ENCODE measurements at places on chromosomes 6 and 20. TPM values are rescaled to one million over a fixed set of nuclear protein-coding genes. Genes with fewer than 3 reads are reported as not detected.

DEFB118 gene
- total RNA-seq = not detected

HTR1E gene
- not detected for total RNA-seq

COL19A1 gene
- total RNA-seq = 39.9 TPM

SPATA2 gene
- total RNA-seq = 3.3 TPM

LPA gene
- total RNA-seq = not detected

HLA-DRA gene
- total RNA-seq = 10.0 TPM
